ENCODE measurements at places on chromosomes 12 and 14.

- no peak for DNase-seq
These were observed 167.2 kb upstream of the FRMD6 start for GRCh38 chr14:51484485-51484884.

DNA sequence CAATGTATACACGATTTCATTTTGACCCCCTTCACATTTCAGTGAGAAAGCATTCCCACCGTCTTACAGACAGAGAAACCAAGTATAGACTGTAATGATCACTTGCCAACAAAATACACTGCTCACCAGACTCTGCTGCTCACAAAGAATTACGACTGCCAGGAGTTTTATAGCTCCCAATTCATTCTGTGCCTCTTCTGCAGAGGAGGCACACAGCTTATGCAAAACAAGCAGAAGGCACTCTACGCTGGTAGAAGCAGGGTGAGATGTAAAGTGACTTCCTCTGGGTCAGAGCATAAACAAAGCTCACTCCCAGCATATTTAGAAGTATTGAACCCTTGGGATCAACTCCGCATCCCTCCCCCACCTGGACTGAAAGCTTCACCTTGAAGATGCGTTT, 14.6 kb downstream of the SPTB start:
- DNase-seq: no peak

GRCh38 chr12:51941604-51942003, 9.9 kb upstream of the ACVR1B start:
- no peak for DNase-seq

GRCh38 chr14:101410126-101410525, 151.2 kb upstream of the DIO3 start:
- DNase-seq: no peak

DNA sequence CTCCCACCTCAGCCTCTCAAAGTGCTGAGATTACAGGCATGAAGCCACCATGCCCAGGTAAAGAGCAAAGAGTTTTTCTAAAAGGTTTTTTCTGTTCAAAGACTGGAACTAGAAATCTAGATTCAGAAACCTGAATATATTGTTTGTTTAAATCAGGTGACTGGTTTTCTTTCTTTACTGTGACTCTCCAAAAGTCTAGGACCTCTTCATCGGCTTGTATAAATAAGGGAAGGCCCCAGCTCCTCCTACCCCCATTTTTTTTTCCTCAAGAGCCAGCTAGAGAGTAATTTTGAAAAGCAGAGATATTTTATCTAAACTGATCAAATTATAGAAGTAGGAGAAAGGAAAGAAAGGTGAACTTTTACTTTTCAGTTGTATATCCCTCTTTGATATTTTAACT, 48.0 kb downstream of the TMEM116 start:
- no peak for DNase-seq

DNA sequence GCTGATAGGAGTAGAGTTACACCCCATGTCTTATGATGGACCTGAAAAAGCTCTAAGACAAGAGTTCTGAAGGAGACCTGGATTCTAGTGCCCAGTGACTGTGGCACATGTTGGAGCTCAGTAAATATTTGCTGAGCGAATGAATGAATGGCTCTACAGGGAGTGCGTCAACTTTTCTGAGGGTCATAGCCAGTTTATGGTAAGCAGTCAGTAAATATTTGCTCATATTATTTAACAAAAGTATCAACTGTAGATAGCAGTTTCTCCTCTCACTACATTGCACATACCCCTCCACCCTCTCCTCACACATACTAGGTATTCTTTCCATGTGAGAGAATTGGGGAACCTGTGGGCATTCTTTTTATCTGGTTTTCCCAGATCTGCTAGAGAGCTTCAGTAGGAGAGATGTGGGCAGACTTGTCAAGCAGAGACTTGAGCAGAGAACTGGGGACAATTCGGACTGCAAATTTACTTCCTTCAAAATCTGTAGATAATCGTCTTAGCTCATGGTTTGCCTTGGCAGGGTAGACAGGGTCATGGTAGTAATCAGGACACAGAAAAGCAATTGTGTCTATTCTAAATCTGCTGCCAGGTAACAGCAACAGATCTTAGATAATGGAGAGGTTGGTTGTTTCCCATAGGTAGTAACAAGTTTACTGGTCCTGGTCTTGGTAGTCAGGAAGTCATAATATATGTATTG, 5.7 kb downstream of the SLC4A8 start:
- DNase-seq: no peak

DNA sequence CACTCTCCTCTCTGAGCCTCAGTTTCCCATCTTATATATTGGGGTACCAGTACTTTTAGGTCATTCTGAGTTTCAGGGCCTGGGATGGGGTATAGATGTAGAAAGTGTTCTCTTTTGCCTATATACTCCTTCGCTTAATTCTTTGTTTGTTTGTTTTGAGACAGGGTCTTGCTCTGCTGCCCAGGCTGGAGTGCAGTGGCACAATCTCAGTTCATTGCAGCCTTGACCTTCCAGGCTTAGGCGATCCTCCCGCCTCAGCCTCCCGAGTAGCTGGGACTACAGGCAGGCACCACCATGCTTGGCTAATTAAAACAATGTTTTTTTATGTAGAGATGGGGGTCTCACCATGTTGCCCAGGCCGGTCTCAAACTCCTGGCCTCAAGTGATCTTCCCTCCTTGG, 152.1 kb downstream of the AACS start:
- DNase-seq: no peak

- no peak for DNase-seq
These were observed 93.4 kb upstream of the TMEM132D start for GRCh38 chr12:129997239-129997638.

DNA sequence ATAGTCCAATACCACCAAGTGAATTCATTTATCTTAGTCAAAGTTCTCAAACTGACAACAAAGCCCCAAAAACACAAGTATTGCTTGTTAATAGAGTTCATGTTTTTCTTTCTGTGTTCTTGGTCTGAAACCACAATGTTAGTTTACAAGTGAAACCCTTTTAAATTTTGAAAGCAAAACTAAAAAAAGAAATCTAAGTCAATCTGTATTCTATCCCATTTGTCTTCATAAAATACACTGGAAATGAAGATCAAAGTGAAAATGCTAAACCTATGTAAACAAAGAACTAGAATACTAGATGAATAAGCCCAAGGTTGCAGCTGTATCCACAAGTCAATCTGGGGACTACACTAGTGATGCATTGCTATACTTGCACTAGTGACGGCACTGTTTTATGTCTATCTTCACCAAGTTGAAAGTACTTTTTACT, 10.4 kb downstream of the MAP4K5 start:
- DNase-seq: no peak

GRCh38 chr14:68881396-68881795, 88.5 kb upstream of the ZFP36L1 start:
- DNase-seq: no peak

- DNase-seq: no peak
These were observed 54.3 kb downstream of the NINJ2 start for GRCh38 chr12:608921-609320.

DNA sequence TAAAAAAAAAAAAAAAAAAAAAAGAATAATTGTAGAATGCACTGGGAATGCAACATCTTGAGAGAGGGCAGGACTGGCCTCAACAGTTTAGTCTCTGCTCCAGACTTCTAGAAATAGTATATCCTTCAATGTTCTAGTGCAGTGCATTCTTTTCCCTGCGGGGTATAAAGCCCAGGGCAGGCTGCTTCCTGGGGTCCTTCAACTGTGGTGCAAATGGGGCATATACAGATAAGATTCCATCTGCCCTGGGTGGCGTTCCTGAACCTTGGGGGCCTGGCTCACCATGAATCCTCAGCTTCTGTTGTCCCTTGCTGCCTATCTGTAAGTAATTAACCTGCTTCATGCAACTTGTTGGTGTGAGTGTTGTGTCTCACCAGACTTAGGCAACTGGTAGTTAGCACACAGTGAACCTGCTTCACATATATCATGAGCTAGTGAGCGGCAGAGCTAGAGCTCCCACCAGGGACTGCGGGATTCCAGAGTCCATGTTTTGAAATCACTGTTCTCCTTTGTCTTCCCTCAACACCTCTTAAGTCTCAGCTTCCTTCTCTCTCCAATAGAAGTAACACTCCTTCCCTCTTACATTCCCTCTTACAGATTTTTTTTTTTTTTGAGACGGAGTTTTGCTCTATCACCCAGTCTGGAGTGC, 177.6 kb downstream of the SUDS3 start:
- no peak for DNase-seq

GRCh38 chr12:50157259-50157658, 9.9 kb downstream of the CERS5 start:
- DNase-seq: no peak

GRCh38 chr14:101111620-101112290, 208.2 kb upstream of the RTL1 start:
- DNase-seq: no peak

DNA sequence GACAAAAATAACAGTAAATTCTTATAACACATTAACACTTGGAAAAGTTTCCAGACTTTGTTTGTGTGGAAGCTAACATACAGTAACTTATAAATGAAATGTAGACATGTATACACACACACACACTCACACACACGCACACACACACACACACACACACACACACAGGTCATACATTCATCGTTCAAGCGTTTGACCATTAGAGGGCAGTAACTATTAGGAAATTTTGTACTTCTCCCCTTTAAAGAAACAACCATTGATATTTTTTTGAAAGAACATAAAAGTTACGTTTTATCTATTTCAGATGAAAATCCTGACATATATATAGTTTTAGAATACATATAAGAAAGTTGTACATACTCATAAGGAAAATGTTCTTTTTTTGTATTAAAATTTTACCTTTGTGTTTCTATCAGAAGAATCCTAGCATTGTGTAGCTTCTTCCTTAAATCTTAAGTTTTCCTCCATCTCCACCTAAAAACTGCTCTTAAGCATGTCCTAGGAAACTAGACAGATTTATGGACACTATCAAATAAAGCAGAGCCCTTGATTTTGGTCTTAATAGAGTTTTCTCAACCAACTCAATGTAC, 29.0 kb downstream of the PTPRQ start:
- peak; percentile 44 for DNase-seq

DNA sequence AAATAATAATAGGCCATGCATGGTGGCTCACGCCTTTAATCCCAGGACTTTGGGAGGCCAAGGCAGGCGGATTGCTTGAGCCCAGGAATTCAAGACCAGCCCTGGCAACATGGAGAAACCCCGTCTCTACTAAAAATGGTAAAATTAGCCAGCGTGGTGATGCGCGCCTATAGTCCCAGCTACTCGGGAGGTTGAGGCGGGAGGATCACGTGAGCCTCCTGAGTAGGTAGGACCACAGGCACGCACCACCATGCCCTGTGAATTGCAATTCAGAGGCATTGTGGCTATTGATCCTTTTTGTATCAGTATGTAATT, 2.3 kb downstream of the ARHGDIB start:
- DNase-seq: no peak

- DNase-seq: no peak
These were observed 25.2 kb upstream of the KLHL42 start for GRCh38 chr12:27754795-27755194.

- no peak for DNase-seq
These were observed 41.5 kb upstream of the NR2C1 start for GRCh38 chr12:95114766-95115405.

DNA sequence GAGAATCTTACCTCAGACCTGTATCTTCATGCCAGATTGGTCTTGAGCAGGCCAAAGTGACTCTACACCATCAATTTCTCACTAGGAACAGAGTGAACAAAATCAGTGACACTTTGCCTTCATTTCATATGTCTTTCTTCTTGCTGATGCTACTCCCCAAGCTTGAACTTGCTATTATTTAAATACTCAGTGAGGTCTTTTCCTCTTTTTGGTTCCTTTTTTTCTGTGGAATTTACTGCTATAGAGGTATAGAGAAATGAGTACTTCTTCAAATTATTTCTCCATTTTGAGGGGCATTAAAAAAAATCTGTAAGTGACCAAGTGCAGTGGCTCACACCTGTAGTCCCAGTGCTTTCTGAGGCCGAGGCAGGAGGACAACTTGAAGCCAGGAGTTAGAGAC, at the start of gene GPR33:
GPR33 (minus strand) TSS at position 154 of the 400 bp plus-strand sequence. CDS start 4,074 bp downstream, outside the sequence.
- DNase-seq: no peak

- DNase-seq: no peak
These were observed 1.1 kb downstream of the FAM90A1 start for GRCh38 chr12:8226355-8226754.

DNA sequence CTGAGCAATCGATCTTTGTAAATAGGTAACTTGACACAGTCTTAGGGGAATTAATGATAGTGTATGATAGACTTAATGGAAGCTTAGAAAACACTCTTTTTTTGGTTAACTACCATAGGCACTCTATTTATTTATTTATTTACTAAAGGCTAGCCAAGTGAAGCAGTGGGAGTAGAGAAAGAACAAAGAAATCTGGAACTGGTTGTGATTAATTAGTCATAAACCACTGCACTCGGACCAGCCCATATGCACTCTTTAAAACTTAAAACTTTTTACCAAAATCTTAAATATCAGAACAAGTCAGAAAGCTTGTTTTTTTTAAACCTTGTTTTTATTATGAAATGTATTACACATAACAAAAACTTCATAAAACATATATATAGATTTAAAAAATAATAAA, 49.5 kb upstream of the SRP54 start:
- no peak for DNase-seq

DNA sequence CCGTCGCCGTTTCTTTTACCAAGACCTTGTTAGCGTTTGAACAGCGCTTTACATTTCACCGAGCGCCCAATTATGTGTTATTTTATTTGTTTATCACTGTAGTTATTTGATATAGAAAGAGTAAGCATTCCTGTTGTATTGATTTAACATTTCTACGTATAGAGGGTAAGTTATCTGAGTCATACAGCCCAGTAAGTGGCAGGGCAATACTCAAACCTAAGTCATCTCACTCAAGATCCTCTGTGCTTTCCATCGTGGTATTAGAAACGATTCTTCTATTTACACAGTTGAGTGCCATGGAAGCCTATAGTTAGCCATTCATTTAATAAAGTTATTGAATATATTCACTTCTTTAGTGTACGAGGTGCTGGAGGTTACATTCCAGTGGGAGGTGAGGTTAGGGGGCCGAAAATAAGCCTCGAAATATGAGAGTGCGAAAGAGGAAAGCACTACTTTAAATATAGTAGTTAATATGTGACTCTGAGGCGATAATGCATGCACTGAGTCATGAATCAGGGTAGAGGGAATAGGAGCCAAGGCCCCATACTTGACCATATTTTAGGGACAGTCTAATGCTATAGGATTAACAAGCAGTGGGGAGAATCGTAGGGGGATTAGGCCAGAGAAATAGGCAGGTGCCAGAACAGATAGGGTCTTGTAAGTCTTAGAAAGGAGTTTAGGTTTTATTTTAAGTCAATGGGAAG, 629 bp downstream of the RAD51AP1 start:
- no peak for DNase-seq

DNA sequence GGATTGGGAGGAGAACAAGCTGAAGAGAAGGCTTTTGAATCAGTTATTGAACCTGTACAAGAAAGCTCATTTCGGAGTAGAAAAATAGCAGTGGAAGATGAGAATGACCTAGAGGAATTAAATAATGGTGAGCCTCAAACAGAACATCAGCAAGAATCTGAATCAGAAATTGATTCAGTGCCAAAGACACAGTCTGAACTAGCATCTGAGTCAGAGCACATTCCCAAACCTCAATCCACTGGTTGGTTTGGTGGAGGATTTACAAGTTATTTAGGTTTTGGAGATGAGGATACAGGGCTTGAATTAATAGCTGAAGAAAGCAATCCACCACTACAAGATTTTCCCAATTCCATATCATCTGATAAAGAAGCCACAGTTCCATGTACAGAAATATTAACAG, 13.5 kb downstream of the MIA2 start:
- no peak for DNase-seq

All from cerebellar cortex (tissue), 1 donor.